ENCODE measurements at places on chromosomes 7 and 10. TPM values are rescaled to one million over a fixed set of nuclear protein-coding genes. Genes with fewer than 3 reads are reported as not detected.

The NUTM2B gene
- 0.58 TPM for total RNA-seq

The CDC14C gene
- total RNA-seq: not detected

The ENTPD1 gene
- 30.3 TPM for total RNA-seq

The MYO1G gene
- total RNA-seq: 4.2 TPM

The PRRT4 gene
- 0.78 TPM for total RNA-seq

The EMX2 gene
- total RNA-seq: not detected

The AGAP4 gene
- 7.5 TPM for total RNA-seq

GRCh38 chr10:79166312-79166721, 97.6 kb downstream of the ZMIZ1 start:
- DNase-seq: no peak

- DNase-seq: no peak
These were observed 532.5 kb downstream of the GRM8 start for GRCh38 chr7:126720232-126720631.

DNA sequence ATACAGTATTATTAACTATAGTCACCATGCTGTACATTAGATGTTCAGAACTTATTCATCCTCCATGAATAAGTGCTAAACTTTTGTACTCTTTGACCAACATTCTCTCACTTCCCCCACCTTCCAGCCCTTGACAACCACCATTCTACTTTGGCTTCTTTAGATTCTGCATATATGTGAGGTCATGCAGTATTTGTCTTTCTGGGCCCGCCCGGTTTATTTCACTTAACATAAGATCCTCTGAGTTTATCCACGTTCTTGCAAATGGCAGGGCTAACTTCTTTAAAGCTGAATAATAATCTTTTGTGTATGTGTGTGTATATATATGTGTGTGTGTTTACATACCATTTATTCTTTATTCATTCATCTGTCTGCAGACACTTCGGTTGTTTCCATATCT, 336.8 kb downstream of the BBS9 start:
- DNase-seq: no peak

DNA sequence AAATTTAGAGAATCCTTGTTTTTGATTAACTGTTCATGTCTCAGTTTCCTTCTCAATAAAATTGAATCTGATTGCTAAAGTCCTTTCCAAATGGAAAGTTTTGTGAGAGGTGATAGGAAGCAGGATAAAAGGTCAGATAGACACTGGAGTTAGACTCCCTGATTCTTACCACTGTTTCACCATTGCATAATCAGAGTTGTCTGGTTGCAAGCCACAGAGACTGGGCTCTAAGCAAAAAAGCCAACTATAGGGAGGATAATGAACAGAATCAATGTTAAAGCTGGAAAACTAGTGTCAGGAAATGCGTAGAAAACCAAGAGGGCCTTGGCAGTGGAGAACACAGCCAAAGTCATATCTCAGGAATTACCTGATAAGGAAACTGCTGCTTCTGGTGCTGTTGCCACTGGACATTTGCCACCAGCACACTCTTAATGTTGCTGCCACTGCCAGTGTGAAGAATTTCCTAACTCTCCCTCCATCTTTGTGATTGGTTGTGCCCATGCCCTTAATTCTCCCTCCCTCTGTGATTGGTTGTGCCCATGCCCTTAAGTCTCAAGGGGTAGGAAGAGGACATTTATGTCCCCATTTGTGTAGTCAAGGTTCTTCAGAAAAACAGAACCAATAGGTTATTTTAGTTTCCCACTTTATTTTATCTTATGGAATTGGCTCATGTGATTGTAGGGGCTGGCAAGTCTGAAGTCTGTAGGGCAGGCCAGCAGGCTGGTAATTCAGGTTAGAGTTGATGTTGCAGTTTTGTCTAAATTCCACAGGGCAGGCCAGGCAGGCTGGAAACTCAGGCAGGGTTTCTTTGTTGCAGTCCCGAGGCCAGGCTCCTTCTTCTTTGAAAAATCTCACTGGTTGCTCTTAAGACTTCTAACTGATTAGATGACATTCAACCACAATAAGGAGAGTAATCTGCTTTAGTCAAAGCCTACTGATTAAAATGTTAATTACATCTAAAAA, 639.0 kb downstream of the REEP3 start:
- no peak for DNase-seq

DNA sequence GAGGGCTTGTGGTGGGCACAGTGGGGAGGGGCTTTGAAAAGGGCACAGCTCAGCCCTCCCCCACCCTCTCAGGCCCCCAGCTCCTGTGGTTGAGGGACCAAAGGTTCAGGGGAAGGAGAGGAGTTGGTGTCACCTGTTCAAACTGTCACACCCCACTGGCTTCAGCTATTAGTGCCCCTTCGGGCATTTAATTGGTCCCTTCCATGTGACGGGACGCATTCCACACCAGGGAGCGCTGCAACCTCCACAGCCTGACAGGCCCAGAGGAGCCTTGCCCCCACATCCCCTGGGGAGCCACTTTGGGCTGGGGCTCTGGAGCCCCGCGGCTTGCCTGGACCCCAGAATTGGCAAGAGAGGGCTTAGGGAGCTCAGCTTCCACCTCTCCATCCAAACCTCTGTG, 75.7 kb downstream of the C10orf105 start:
- no peak for DNase-seq

DNA sequence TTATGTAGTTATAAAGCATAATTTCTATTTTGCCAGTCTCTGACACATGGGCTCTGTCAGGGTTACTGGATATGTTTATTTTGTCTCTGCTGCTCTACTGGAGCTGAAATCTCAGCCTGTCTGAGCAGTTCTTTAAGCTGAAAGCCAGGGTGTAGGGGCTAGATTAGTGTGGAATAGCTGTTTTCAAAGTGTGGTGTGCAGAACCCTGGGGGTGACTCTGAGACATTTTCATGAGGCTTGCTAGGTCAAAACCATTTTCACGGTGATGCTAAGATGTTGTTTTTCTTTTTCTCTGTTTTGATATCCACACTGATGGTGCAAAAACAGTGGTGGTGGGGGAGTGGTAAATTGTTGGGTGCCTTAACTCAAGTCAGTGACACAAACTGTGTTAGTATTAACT, 45.5 kb downstream of the CREM start:
- DNase-seq: no peak

- DNase-seq: no peak
These were observed 1456.1 kb downstream of the GATA3 start for GRCh38 chr10:9510626-9511025.

- no peak for DNase-seq
These were observed 25.1 kb upstream of the AKAP9 start for GRCh38 chr7:91915401-91916050.

DNA sequence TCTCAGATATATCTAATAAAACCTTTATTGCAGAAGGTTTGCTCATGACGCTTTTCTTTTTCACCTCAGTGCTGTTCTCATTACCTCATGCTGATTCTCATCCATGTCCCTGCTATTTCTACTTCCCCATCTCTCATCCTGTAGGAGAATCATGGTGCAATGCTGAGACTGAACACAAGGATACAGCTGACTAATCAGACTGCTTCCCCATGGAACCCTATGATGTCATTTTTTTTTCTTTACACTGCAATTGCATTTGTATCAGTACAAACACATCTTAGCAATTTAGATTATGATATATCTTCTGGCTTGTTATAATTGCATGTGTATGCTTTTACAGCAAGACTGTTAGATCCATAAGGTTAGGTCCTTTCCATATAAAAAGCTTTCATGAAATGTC, 93.7 kb downstream of the SEMA3A start:
- DNase-seq: no peak

- DNase-seq: no peak
These were observed 58.4 kb upstream of the MACROH2A2 start for GRCh38 chr10:69994262-69994661.

DNA sequence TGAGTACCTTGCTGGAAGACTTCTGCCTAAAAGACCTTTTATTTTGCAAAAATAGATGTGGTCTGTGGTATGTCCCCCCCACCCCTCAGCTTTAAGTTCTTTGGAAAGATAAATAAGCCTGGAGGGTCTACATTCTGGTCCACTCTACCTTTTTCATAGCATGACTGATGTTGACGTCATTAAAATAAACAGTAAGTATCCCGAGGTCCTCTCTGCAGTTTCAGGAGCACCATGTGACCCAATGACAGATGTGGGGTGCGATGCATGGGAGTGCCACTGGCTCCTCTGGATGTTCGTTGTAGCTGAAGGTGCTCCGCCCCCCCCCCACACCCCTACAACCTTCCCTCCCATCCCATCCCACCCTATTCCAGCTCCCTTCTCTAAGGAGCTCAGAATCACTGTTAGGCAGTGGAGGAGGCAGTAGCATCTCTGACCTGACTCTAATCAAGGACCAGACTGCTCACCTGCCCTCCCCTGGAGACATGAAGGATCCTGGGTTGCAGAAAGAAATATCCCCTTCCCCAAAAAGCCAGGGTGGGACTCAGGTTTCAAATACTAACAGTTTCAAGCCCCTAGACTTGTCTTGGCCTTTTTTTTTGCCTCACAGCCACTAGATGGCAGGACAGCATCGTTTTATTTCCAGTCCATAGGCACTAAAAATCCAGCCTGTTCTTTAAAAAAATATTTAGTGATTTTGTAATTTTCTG, 25.1 kb downstream of the CASP7 start:
- DNase-seq: no peak

- DNase-seq: no peak
These were observed 14.3 kb upstream of the ZNF467 start for GRCh38 chr7:149787428-149788299.
